HepG2 (cell line): ENCODE measurements at places on chromosomes 7 and 10.

DNA sequence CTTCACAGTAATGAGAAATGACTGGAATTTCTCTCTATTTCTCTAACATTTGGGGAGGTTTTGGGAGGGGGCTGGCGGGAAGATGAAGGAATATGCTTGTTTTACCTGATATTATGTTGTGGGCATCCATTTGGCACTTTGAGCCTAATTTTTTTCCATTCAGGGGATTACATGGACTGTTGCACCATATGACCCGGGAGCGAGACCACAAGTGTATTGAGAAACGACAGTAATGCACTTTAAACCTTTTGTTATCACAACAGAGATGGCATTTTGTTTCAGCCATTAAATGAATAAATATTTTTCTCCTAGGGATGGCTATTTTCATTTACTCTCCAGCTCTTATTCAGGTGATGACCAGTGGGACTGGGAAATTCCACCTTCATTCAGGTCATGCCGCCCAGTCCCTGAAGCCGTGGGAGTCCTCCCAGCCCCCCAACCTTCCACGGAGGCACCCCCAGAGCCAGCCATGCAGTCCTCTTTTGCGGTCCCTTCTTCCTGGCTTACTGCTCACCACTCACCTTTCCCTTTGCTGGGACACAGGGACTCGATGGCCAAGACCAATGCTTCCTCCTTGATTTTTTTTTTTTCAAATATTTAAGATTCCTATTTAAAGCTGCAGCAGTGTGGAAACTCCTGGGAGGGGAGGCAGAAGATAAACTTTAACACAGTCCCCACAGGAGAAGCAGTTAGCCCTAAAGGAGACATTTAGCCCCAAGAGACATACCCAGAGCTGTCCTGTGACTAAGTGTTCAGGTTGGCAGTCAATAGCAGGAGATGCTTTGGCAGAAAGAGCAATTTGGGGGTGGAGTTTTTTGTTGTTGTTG, 190.9 kb upstream of the YAE1 start:
- peak overlapping the region; percentile 45 for H3K4me3 ChIP-seq
- no peaks in the 10 kb centered on the region for H3K36me3 ChIP-seq
- no peaks in the 10 kb centered on the region for H3K27me3 ChIP-seq
- H3K4me1 ChIP-seq = peaks cover 20% of the 10 kb centered on the region
- peak; percentile 75 for DNase-seq

- H3K4me1 ChIP-seq = no peaks in the 10 kb centered on the region
- no peak overlapping the region for H3K27ac ChIP-seq
- DNase-seq = no peak
- H3K27me3 ChIP-seq = no peaks in the 10 kb centered on the region
- H3K4me3 ChIP-seq = no peak overlapping the region
These were observed 57.5 kb downstream of the AGMO start for GRCh38 chr7:15504351-15504750.

GRCh38 chr7:106841896-106842390, 23.1 kb upstream of the PIK3CG start:
- H3K4me1 ChIP-seq = no peaks in the 10 kb centered on the region
- H3K27me3 ChIP-seq = peaks cover 8% of the 10 kb centered on the region; the same call in 1 of the 3 replicates
- DNase-seq = no peak
- H3K27ac ChIP-seq = no peak overlapping the region
- no peaks in the 10 kb centered on the region for H3K36me3 ChIP-seq

DNA sequence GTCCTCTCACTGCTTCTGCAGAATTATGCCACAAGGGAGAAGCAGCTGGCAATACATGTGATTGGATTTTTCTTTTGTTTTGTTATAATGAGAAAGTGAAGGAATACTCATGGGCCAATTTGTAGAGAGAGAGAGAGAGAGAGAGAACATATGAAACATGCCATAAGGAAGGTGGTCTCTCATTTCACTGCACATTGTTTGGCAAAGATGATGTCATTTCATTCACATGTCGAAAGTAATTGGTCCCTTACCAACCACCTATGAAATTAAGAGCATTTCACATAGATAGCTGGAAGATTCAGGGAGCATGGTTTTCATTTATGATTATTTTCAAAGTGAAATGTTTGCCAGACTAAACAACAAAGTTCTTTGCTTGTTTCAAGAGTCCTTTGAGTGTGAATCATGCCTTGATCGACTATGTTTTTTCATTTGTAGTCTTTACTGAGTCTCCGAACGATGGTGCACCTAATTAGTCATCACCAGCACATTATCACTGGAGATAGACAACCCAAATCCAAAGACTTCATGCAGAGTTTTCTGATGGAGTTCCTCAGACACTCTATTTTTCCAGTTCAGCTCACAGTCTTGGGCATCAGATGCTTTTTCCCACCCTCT, 130.1 kb upstream of the ZEB1 start:
- DNase-seq = no peak
- H3K27me3 ChIP-seq = no peaks in the 10 kb centered on the region
- no peak overlapping the region for H3K4me3 ChIP-seq
- no peak overlapping the region for H3K27ac ChIP-seq
- H3K4me1 ChIP-seq = no peaks in the 10 kb centered on the region
